ENCODE measurements at places on chromosomes 16 and 17. TPM values are rescaled to one million over a fixed set of nuclear protein-coding genes. Genes with fewer than 3 reads are reported as not detected.

The HES7 gene
- total RNA-seq, result 0.55 TPM

The ABCA5 gene
- total RNA-seq, result 16.8 TPM

The HLF gene
- total RNA-seq, result 21.3 TPM

The NUDT16L1 gene
- 41.3 TPM for total RNA-seq

All from lung (tissue), 17 donors.